ENCODE measurements at places on chromosomes 5 and 9.

DNA sequence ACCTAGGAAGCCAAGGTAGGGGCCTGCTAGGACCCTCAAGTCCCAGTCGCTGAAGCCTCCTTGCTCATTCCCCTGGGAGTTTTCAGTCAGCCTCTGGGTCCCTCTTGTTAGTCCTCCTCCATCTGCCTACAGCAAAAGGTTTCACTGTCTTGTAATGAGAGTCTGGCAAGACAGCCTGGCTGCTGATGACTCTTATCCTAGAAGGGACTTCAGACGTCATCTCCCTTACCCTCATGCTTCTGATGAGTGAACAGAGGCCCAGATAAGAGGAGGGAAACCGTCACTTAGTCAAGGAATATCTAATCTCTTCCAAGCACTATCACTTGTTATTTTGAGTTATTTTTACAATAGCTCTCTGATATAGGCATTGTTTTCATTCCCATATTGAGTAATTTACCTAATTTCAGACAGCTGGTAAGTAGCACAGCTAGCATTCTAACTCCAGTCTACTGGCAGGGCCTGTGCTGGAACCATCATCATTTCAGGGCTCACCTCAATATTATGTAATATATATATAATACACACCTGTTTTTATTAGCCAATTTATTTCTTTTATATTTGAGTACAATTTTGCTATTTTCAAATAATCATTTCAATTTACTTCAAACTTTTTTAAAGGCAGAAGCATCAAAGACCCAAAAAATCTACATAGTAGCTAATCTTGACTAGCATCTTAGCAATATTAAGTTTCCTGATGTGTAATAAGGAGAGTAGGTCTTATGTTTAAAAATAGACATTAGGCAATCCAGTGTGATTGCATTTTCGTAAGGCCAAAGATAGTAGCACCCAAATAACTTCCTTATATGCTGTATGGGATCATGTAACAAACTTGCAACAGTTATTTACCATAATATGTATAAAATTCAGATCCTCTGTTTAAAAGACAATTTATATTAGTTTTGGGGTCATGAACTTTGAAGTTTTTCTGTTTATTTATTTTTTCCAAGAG, 7.9 kb downstream of the CMYA5 start:
- H3K36me3 ChIP-seq: no peaks in the 10 kb centered on the region
- H3K4me1 ChIP-seq: peaks cover 13% of the 10 kb centered on the region
- no peak for DNase-seq
- H3K27me3 ChIP-seq: no peaks in the 10 kb centered on the region

GRCh38 chr5:74492230-74492629, 148.3 kb downstream of the ENC1 start:
- no peaks in the 10 kb centered on the region for H3K36me3 ChIP-seq
- no peaks in the 10 kb centered on the region for H3K4me1 ChIP-seq
- no peak for DNase-seq
- no peak overlapping the region for H3K4me3 ChIP-seq
- peaks cover 4% of the 10 kb centered on the region for H3K27me3 ChIP-seq
- no peak overlapping the region for H3K27ac ChIP-seq

DNA sequence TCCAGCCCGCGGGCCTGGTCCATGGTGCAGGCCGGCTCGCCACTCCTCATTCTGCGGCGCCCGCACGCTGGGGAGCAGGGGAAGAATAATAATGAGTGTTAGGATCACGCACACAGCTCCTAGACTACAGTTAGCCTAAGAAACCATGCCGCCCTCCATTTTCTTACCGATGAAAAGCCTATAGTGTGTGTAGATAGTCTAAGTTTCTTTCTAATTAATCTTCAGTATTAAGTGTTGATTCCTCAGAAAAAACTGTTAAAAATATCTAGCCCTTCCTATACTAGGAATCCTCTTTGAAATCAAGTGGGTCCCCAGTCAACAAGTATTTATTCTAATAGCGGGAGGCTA, 9.3 kb downstream of the ZBED3 start:
- DNase-seq: no peak
- peaks cover 11% of the 10 kb centered on the region for H3K4me1 ChIP-seq
- no peak overlapping the region for H3K4me3 ChIP-seq
- no peaks in the 10 kb centered on the region for H3K27me3 ChIP-seq
- peaks cover 11% of the 10 kb centered on the region for H3K36me3 ChIP-seq
- H3K27ac ChIP-seq: no peak overlapping the region

DNA sequence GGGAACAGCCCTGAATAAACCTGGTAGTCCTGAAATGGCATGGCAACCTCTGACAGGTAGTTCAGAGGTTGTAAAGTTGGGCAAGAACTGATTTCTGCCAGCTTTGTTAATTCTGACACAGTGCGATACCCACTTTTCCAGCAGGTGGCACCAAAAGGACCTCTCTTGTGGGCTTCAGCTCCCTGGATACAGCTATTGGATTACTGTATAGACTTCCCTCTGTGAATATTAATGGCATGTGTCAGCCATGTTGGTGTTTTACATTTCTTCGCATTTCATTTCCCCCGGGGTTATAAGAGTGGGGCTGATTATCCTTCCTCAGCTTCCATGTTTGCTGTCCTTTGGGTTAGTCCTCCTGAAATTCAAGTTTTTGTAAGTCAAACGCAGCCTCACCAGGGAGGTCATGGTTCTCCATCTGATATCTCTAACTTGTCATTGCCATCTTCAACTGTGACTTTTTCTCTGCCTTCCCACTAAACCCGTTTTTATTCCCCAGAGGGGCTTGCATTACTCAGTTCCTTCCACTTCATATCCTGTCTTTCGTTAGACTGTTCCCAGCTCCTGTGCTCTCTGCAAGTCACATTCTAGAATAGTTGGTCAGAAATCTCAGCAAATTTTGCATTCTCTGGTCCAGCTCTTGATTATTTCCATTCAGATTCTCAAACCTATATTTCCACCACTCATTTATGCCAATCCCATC, 135.6 kb downstream of the LIFR start:
- H3K27ac ChIP-seq: no peak overlapping the region
- peaks cover 22% of the 10 kb centered on the region for H3K27me3 ChIP-seq
- H3K4me3 ChIP-seq: no peak overlapping the region
- no peaks in the 10 kb centered on the region for H3K4me1 ChIP-seq

GRCh38 chr5:106649031-106649430, 1021.7 kb downstream of the EFNA5 start:
- no peaks in the 10 kb centered on the region for H3K36me3 ChIP-seq
- no peak for DNase-seq
- no peak overlapping the region for H3K4me3 ChIP-seq

GRCh38 chr5:133052317-133053175, 733 bp downstream of the HSPA4 start:
- peak overlapping the region; percentile 98 for H3K4me3 ChIP-seq
- no peaks in the 10 kb centered on the region for H3K27me3 ChIP-seq
- H3K36me3 ChIP-seq: peaks cover 39% of the 10 kb centered on the region
- peak overlapping the region; percentile 100 for H3K27ac ChIP-seq

DNA sequence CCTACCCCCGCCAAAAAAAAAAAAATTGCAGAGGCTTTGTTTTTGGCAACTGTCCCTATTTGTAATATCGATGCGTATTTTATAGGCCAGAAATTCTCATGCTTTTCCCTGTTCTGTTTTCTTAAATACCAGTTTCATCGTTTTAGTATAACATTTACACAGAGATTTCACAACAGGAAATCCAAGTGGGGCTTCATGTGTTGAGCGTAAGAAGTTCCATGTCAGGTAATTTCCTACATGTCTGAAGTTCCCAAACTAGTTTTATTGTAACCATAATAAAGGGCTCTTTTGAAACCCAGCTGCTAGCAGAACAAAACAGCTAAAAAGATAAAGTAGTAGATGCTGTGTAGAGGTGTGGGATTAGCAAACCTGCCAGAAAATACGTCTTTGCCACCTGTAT, 4.2 kb downstream of the SMC5 start:
- no peak overlapping the region for H3K27ac ChIP-seq
- peak overlapping the region; percentile 89 for H3K4me3 ChIP-seq
- H3K4me1 ChIP-seq: peaks cover 54% of the 10 kb centered on the region
- peaks cover 53% of the 10 kb centered on the region for H3K36me3 ChIP-seq
- no peak for DNase-seq

DNA sequence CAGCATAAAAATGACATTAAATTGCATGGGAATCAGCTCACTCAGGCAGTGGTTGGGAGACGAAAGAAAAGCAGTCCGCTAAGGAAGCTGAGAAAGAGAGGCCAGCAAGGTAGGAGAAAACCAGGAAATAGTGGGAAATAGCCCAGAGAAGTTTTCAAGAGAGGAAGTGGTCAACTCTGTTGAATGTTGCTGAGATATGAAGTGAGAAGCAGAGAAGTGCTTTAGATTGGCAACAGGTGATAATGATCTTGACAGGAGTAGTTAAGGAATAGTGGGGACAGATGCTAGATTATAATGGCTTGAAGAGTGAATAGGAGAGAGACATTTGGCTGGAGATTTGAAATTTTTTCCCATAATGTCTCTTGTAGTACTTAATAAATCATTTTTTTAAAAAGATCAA, 30.8 kb downstream of the CNTRL start:
- H3K27ac ChIP-seq: peak overlapping the region; percentile 13
- peaks cover 9% of the 10 kb centered on the region for H3K4me1 ChIP-seq
- H3K27me3 ChIP-seq: no peaks in the 10 kb centered on the region
- H3K36me3 ChIP-seq: peaks cover 47% of the 10 kb centered on the region

- H3K4me1 ChIP-seq: peaks cover 96% of the 10 kb centered on the region
- H3K36me3 ChIP-seq: peaks cover 81% of the 10 kb centered on the region
- H3K27ac ChIP-seq: peak overlapping the region; percentile 89
- H3K4me3 ChIP-seq: peak overlapping the region; percentile 10
Observed at GRCh38 chr5:157253547-157253946, 12.4 kb upstream of the CYFIP2 start.

DNA sequence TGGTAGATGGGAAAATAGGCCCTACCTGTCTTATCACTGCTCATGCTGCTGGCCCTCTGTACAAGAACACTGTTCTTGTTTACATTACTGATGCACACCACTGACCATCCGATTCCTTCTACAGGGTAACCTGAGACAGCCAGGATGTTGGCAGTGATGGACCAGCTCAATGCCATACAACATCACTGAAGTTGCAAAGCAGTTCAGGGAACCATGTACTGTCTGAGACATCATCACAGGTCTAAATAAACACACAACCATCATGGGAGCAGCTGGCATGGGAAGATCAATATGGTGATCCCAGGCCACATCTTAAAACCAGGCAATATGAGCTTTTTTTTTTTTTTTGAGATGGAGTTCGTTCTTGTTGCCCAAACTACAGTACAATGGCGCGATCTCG, 59.0 kb downstream of the IARS1 start:
- H3K27ac ChIP-seq: no peak overlapping the region
- DNase-seq: no peak

- peaks cover 54% of the 10 kb centered on the region for H3K36me3 ChIP-seq
- H3K4me1 ChIP-seq: peaks cover 35% of the 10 kb centered on the region
- no peaks in the 10 kb centered on the region for H3K27me3 ChIP-seq
- DNase-seq: peak; percentile 60
- H3K4me3 ChIP-seq: no peak overlapping the region
- peak overlapping the region; percentile 67 for H3K27ac ChIP-seq
Observed at GRCh38 chr5:141623186-141623585, 4.4 kb upstream of the DIAPH1 start.

GRCh38 chr5:52859628-52860027, 71.9 kb downstream of the ITGA1 start:
- H3K4me1 ChIP-seq: no peaks in the 10 kb centered on the region
- no peak for DNase-seq
- H3K36me3 ChIP-seq: no peaks in the 10 kb centered on the region
- H3K27me3 ChIP-seq: no peaks in the 10 kb centered on the region

DNA sequence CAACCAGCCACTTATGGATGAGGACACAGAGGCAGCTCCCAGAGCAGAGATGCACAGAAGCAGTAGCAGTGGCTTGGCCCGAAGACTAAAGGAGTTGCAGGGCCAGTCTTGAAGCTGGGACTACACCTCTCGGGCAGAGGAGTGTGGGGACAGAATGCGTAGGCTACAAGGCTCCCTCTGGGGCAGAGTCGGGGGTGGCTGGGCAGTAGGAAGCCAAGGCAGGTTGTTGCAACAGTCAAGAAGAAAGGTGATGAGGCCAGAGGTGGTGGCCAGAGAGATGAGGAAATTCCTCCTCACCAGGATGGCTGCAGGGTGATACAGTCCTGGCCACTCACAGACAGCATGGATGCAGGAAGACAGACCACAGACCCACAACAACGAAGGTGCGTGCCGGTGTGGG, 4.9 kb upstream of the N4BP3 start:
- peaks cover 14% of the 10 kb centered on the region for H3K4me1 ChIP-seq
- H3K27me3 ChIP-seq: peaks cover 3% of the 10 kb centered on the region
- DNase-seq: no peak
- H3K4me3 ChIP-seq: no peak overlapping the region
- H3K27ac ChIP-seq: no peak overlapping the region
- H3K36me3 ChIP-seq: no peaks in the 10 kb centered on the region

DNA sequence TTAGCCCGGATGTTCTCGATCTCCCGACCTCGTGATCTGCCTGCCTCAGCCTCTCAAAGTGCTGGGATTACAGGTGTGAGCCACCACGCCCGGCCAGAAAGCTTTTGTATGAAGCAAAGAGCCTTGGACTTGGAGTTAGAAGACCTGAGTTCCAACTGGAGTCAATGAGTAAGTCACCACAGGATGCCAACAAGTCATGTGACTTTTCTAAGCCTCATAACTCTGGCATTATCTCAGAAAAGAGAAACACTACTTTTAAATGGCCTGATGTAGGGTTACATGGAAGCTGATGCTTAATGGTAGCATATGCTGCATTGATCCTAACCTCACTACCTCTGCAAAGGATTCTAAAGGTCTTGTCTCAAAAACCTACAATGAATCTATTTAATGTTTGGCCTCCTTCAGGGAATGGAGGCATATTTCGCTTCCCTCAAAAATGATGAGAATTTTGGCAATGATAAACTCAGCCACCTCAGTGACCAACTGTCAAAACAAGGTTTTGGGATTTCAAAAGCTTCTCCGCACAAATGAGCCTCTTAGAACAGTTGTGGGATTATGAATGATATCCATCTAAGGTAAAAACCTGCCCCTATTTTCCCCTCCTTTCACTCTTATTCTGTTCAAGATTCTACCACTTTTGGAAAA, 236.8 kb downstream of the ACTL7B start:
- no peaks in the 10 kb centered on the region for H3K36me3 ChIP-seq
- H3K27ac ChIP-seq: no peak overlapping the region
- no peaks in the 10 kb centered on the region for H3K4me1 ChIP-seq
- no peaks in the 10 kb centered on the region for H3K27me3 ChIP-seq
- no peak overlapping the region for H3K4me3 ChIP-seq

DNA sequence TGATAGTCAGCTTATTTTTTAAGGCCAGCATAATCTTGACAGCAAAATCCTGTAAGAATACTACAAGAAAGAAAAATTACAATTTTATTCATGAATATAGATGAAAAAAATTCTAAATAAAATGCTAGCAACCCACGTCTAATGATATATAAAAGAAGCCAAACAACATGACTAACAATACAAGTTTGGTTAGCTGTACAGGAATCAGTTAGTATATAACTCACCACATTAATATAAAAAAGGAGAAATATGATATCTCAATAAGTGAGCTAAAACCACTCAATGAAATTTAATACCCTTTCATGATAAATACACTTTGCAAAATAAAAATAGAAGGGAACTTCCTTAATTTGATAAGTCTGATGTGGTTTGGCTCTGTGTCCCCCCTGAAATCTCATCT, 139.7 kb upstream of the MAN2A1 start:
- H3K36me3 ChIP-seq: peaks cover 3% of the 10 kb centered on the region
- no peak overlapping the region for H3K4me3 ChIP-seq
- peaks cover 2% of the 10 kb centered on the region for H3K27me3 ChIP-seq
- no peak for DNase-seq
- no peaks in the 10 kb centered on the region for H3K4me1 ChIP-seq
- no peak overlapping the region for H3K27ac ChIP-seq
